ENCODE measurements at places on chromosomes 16 and 17.

DNA sequence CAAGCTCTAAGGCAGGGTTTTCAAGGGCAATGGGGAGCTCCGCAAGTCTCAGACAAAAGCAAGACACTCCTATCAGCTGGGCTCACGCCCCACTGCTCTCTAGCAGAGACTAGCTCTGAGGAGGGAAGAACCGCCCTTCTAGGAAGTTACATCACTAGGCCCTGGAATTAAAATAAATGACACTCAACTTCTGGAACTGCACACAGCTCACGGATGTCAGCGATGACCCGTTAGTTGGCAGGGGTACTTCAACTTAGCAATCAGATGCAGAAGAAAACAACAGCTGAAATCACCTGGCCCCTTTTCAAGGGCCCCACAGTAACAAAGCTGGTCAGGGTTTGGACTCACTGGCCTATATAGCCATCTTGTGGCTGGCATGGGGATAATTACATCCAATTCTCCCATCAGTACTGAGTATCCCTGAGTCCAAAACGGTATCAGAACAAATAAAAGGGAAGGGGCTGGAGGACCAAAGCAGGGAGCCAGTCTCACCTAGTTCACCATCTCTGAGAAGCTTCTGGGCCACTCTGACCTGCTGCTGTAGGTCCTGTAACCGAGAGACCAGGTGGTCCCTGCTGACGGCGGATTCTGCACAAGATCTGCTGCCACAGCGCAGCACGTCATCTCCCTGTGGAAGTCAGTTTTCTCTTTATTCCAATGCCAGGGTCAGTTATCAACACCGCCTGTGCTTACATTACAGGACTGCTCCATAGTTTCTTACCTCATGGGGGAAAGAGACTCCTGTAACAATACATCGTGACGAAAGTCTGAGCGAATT lies 22.2 kb downstream of the SERPINF1 start:
- no peak for DNase-seq

GRCh38 chr16:31529937-31530312 lies 2.2 kb downstream of the AHSP start:
- DNase-seq = no peak

DNA sequence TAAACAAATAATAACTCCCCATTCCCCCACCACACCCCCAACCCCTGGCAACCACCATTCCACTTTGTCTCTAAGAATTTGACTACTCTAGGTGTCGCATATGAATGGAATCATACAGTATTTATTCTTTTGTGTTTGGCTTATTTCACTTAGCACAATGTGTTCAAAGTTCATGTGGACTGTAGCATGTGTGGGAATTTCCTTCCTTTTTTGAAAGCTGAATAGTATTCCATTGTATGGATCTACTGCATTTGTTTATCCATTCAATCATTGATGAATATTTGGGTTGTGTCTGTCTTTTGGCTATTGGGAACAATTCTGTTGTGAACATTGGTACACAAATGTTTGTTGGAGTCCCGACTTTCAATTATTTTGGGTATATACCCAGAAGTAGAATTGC lies 3.3 kb upstream of the ACSF2 start:
- no peak for DNase-seq

GRCh38 chr16:87831421-87832136 lies 37.7 kb downstream of the SLC7A5 start:
- no peak for DNase-seq

DNA sequence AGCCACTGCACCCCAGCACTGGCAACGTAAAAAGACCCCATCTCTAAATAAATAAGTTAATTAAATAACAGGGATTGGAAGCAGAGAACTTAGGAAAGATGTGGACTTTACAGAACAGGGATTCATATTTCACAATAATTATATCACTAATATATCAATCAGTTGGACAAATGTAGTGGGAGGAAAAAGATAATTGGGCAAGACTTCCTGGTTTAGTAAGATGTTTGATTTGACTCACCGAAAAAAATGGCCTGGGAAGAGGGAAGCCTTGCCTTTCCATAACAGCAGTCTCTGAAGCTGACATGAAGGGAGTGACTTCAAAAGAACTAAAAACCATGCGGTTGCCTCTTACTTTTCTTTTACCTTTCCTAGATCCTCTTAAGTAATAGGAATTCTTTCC lies 15.2 kb upstream of the C17orf78 start:
- DNase-seq = no peak

- DNase-seq = no peak
These were observed 17.8 kb downstream of the TRAF7 start for GRCh38 chr16:2173366-2173765.

- DNase-seq = no peak
These were observed 66.6 kb downstream of the SIAH1 start for GRCh38 chr16:48318630-48319029.

DNA sequence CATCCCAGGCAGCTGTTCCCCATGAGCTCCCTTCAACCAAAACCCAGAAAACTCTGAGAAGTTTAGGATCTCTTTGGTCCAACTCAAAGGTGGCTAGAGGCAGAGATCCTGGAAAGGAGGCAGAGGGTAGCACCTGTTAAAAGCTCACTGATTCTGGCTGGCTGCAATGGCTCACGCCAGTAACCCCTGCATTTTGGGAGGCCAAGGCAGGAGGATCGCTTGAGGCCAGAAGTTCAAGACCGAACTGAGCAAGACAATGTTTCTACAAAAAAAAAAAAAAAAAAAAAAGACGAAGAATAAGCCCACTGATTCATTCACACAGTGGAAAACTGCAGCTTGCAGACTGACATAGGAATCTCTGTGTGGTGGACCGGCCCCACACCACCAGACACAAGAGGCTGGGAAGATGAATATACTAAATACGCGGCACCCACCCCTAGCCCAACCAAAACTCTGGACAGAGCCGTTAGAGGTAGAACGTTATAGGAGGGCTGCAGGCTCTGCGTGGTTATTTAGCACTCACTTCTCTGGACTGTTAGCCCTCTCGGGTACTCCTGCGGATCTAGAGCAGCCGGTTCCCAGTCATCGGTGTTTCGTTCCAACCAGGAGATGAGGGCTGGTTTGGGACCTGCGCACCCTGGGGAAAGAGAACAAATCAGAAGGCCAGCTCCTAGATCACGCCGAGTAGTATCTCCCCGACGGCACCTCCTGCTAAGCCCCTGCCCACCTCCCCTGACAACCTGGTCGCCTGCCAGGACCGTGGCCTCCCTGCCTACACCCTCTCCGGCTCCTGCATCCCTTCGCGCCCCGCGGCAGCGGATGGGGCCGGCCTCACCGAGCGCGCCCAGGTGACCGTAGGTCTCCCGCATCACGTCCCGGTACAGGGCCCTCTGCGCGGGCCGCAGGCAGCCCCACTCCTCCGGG lies 925 bp downstream of the ZNF689 start:
- no peak for DNase-seq

- DNase-seq = no peak
These were observed 210.7 kb upstream of the NLRP1 start for GRCh38 chr17:5794881-5795506.

GRCh38 chr17:61413661-61414126 lies 14.1 kb downstream of the TBX2 start:
- no peak for DNase-seq

DNA sequence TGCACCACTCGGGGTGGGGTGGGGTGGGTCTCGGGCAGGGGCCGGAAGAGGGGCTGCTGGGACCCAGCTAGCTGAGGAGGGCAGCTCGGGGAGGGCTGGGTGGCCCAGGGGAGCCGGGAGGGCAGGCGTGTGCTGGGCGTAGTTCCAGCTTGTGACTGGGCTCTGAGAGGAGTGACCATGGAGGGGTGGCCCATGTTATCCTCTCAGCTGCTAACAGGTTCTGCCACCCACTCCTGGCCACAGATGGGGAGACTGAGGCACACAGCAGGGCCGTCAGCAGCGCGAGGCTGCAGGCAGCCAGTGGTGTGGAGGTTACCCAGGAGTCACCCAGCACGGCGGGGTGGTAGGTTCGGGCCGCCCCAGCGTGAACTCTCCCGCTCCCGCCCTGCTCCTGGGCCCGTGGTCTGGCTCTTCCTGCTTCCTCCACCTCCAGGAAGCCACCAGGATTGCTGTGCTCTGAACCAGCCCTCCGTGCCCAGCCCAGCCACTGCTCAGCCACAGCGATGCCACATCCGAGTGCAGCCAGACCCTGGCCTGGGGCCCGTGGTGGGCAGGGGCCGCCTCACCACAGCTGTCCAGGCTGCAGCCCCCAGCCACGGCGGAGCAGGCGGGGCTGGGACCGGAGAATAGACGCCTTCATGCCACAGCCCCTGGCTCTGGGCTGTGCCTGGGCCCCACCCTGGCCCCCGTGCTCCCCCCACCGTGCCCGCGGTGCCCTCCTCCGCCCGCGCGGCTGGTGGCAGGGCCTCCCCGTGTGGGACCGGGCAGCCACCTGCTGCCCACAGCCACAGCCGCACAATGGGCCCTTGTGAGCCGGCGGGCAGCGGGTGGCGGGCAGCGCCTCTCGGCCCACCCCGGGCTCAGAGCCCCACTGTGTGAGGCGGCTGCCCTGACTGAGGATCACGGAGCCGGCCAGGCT lies 26.3 kb upstream of the SSTR5 start:
- no peak for DNase-seq

GRCh38 chr17:42067371-42068091 lies 17.1 kb upstream of the C17orf113 start:
- DNase-seq = peak; percentile 73

DNA sequence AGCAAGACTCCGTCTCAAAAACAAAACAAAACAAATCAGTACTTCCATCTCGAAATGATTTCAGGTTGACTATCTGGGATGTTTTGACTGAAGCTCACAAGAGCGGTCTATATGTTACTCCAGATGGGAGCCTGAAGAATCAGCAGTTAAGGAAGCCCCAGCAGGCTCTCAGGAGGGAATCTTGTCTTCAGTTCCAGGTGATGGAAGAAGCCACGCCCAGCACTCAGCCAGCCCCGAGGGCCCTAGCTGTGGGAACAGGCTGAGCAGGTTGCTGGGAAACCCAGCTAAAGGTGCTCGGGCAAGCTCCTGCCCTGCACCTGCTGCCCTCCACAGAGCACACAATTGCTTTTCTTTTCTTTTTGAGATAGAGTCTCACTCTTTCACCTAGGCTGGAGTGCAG lies 32.4 kb downstream of the WIPI1 start:
- no peak for DNase-seq

- no peak for DNase-seq
These were observed 1.7 kb downstream of the SMARCE1 start for GRCh38 chr17:40645943-40646342.

- DNase-seq = no peak
These were observed 1.3 kb upstream of the ZNF821 start for GRCh38 chr16:71885261-71885650.

DNA sequence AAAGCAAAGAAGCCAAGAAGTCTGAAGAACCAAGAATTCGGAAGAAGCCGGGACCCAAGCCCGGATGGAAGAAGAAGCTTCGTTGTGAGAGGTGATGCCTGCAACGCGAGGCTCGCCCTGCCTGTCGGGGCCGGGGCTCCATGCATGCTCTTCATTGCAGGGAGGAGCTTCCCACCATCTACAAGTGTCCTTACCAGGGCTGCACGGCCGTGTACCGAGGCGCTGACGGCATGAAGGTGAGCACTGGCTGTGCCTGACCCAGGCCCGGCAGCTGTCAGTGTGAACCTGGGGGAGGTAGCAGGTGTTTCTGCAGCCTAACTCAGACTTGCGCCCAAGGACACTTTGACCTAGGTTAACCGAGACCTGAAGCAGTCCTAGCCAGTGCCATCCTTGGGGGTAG lies 12.0 kb downstream of the ZNF276 start:
- no peak for DNase-seq

DNA sequence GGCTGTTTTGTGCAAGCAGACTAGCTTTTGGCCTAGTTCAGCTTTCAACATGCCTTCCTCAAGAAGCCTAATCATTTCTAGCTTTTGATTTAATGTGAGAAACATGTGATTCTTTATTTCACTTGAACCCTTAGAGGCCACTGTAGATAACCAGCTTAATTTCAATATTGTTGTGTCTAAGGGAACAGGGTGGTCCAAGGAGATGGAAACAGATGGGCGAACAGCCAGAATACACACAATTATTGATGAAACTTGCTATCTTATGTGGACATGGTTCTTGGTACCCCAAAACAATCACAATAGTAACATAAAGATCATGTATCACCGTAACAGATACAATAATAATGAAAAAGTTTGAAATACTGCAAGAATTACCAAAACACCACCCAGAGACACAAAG lies 4.8 kb downstream of the NPRL3 start:
- DNase-seq = no peak

DNA sequence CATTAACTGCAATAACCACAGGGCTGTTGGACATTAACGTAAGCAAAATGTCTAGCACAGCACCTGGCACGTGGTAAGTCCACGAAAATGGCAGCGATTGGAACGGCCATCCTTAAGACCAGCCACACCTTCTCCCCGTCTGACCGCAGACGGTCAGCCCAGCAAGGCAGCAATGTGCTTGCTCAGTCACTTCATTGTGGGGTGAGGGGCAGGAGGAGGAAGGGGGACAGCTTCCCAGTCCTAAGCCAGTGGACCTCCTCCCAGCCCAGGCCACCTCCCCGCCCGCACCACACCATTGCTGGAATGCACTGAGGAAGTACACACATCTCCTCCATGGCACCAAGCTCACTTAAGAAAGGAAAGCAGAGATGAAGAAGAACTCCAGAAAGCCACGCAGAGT lies 8.6 kb upstream of the MYLK3 start:
- no peak for DNase-seq
